ENCODE measurements at places on chromosomes 6 and 20.

- no peaks in the 10 kb centered on the region for H3K27me3 ChIP-seq
- no peak overlapping the region for H3K27ac ChIP-seq
- no peak overlapping the region for H3K4me3 ChIP-seq
- no peaks in the 10 kb centered on the region for H3K4me1 ChIP-seq
These were observed 28.2 kb downstream of the GSTA2 start for GRCh38 chr6:52735071-52735470.

DNA sequence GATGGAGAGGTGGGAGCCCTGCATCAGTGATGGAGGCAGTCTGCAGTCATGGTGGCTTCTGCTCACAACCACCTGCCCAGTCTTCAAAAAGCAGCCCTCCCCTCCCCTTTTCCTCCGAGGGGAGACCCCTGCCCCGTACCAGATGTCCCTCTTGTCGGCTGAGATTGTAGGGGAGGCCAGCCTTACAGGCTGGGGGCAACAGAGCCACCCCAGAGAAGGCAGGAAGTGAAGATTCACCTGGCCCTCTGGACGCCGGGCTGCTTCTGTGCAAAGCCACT lies 4.5 kb downstream of the TNFRSF6B start:
- no peak for DNase-seq
- peaks cover 36% of the 10 kb centered on the region for H3K4me1 ChIP-seq
- H3K27ac ChIP-seq = no peak overlapping the region
- no peak overlapping the region for H3K4me3 ChIP-seq

GRCh38 chr6:35359744-35360348 lies 17.5 kb downstream of the PPARD start:
- peaks cover 67% of the 10 kb centered on the region for H3K4me1 ChIP-seq
- H3K36me3 ChIP-seq = no peaks in the 10 kb centered on the region
- H3K27ac ChIP-seq = peak overlapping the region; percentile 31
- H3K4me3 ChIP-seq = no peak overlapping the region
- no peaks in the 10 kb centered on the region for H3K27me3 ChIP-seq
- DNase-seq = peak; percentile 83

- peak overlapping the region; percentile 73 for H3K4me3 ChIP-seq
- H3K27ac ChIP-seq = peak overlapping the region; percentile 94
- peaks cover 19% of the 10 kb centered on the region for H3K4me1 ChIP-seq
- H3K27me3 ChIP-seq = no peaks in the 10 kb centered on the region
- DNase-seq = no peak
- H3K36me3 ChIP-seq = no peaks in the 10 kb centered on the region
These were observed 554 bp upstream of the ZSCAN31 start for GRCh38 chr6:28336284-28337120.

GRCh38 chr6:168155193-168155592 lies 76.2 kb upstream of the FRMD1 start:
- no peaks in the 10 kb centered on the region for H3K36me3 ChIP-seq
- H3K4me1 ChIP-seq = peaks cover 72% of the 10 kb centered on the region
- peak overlapping the region; percentile 83 for H3K27ac ChIP-seq
- peak; percentile 46 for DNase-seq

GRCh38 chr20:50274570-50275430 lies 84.2 kb downstream of the CEBPB start:
- H3K4me1 ChIP-seq = peaks cover 22% of the 10 kb centered on the region
- H3K27ac ChIP-seq = peak overlapping the region; percentile 34
- H3K27me3 ChIP-seq = no peaks in the 10 kb centered on the region
- no peak overlapping the region for H3K4me3 ChIP-seq
- H3K36me3 ChIP-seq = no peaks in the 10 kb centered on the region

DNA sequence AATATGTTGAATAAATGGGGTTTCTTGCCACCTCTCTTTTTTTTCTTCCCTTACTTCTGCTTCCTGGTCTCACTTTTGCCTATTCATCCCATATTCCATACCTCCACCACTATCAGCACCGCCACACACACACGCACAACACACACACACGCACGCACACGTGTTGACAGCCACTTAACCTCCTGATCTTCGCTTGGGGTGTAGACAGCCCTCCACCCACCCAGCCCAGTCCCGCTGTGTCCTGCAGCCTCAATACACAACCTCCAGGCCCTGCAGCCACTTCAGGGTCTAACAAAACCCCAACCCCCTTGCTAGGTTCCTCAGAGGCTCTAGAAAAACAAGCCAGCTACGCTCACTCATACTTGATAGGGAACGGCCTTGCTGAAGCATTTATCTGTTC lies 72.3 kb downstream of the LINC00237 start:
- no peak overlapping the region for H3K27ac ChIP-seq
- no peak for DNase-seq
- H3K4me1 ChIP-seq = no peaks in the 10 kb centered on the region
- H3K27me3 ChIP-seq = no peaks in the 10 kb centered on the region
- no peaks in the 10 kb centered on the region for H3K36me3 ChIP-seq

DNA sequence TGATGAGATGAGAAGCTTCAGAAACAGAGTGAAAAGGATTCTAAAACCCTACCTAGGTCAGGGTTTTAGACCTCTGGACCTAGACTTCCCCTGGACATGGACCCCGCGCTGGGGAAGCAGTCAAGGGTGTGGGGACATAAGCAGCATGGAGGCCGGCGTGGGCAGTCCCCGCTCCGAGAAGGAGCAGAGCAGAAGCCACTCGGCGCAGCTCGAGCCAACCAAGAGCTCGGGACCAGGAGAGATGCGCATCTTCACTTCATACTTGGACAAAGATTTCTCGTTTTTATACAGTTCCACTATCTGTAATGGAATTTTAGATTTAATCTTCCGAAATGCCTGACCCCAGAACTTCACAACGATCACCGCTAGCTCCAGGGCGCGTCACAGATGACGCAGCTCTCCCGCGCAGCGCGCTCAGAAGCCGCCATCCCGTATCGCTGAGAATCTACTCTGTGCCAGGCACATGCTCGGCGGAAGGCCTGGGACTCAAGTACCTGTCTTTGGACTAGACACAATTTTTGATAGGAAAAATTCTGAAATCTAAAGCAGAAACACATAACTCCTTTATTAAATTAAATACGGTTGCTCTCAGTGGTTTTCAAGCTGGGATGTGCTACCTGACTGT lies 60.3 kb downstream of the WDR27 start:
- H3K27me3 ChIP-seq = no peaks in the 10 kb centered on the region
- peaks cover 3% of the 10 kb centered on the region for H3K4me1 ChIP-seq
- no peak for DNase-seq
- H3K36me3 ChIP-seq = no peaks in the 10 kb centered on the region
- no peak overlapping the region for H3K4me3 ChIP-seq
- no peak overlapping the region for H3K27ac ChIP-seq

GRCh38 chr20:57927376-57927775 lies 217.6 kb upstream of the PMEPA1 start:
- no peaks in the 10 kb centered on the region for H3K27me3 ChIP-seq
- H3K36me3 ChIP-seq = no peaks in the 10 kb centered on the region

DNA sequence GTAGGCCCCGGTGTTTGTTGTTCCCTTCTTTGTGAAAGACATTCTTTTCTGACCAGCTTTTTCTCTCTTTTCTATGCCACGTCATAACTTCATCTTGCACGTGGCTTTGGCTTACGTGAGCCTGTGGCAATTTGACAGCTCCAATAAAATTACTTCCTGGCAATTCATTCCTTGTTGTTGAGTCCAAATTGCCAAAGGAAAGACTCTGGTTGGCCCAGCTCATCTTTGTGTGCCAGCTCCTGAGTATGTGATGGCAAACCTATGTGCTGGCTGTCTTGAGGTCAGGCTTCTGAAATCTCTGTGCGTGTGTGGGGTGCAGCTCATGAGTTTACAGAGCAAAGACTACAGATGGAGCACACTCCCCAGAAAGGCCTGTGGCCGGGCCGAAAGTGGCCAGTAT lies 272.5 kb upstream of the SGK1 start:
- DNase-seq = no peak
- H3K4me3 ChIP-seq = no peak overlapping the region
- no peaks in the 10 kb centered on the region for H3K27me3 ChIP-seq
- H3K4me1 ChIP-seq = no peaks in the 10 kb centered on the region
- no peak overlapping the region for H3K27ac ChIP-seq
- no peaks in the 10 kb centered on the region for H3K36me3 ChIP-seq

- no peak overlapping the region for H3K27ac ChIP-seq
- H3K36me3 ChIP-seq = no peaks in the 10 kb centered on the region
- DNase-seq = no peak
- no peaks in the 10 kb centered on the region for H3K27me3 ChIP-seq
These were observed 50.9 kb upstream of the DUSP22 start for GRCh38 chr6:241336-241865.

DNA sequence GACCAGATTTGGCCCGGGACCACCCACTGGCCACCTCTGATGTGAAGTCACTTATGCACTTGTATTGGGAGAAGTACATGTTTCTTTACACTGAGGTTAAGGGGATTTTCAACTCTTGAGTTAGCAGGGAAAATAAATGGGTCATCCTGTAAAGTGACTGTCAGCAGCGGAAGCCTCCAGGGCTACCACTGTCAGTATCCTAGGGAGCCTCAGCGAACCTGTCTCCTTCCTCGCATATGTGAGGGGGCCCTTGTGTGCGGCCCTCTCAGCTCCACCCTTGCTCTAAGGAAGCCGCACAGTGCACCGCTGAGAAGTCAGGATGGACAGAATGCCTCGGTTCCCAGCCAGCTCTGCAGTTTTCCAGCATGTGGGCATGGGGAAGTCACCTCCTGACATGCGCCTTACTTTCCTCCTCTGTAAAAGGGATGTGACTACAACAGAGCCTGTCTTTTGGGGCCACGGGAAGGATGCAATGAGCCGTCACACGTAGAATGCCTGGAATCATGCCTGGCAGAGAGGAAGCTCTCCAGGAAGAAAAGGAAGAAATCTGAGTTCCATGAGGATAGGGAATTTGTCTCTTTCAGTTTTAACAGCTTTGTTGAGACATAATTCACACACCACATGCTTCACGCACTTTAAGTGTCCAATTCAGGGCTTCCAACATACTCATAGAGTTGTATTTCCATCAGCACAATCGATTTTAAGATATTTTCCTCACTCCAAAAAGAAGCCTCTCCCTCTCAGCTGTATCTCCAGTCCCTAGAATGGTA lies 115.4 kb downstream of the SYCP2 start:
- no peaks in the 10 kb centered on the region for H3K27me3 ChIP-seq
- no peak overlapping the region for H3K4me3 ChIP-seq
- H3K27ac ChIP-seq = no peak overlapping the region
- peaks cover 10% of the 10 kb centered on the region for H3K4me1 ChIP-seq
- DNase-seq = no peak
- H3K36me3 ChIP-seq = no peaks in the 10 kb centered on the region

GRCh38 chr6:118317581-118318563 lies 230.2 kb upstream of the PLN start:
- H3K4me3 ChIP-seq = no peak overlapping the region
- H3K4me1 ChIP-seq = no peaks in the 10 kb centered on the region
- peak overlapping the region; percentile 55 for H3K27ac ChIP-seq
- no peaks in the 10 kb centered on the region for H3K36me3 ChIP-seq
- no peaks in the 10 kb centered on the region for H3K27me3 ChIP-seq

DNA sequence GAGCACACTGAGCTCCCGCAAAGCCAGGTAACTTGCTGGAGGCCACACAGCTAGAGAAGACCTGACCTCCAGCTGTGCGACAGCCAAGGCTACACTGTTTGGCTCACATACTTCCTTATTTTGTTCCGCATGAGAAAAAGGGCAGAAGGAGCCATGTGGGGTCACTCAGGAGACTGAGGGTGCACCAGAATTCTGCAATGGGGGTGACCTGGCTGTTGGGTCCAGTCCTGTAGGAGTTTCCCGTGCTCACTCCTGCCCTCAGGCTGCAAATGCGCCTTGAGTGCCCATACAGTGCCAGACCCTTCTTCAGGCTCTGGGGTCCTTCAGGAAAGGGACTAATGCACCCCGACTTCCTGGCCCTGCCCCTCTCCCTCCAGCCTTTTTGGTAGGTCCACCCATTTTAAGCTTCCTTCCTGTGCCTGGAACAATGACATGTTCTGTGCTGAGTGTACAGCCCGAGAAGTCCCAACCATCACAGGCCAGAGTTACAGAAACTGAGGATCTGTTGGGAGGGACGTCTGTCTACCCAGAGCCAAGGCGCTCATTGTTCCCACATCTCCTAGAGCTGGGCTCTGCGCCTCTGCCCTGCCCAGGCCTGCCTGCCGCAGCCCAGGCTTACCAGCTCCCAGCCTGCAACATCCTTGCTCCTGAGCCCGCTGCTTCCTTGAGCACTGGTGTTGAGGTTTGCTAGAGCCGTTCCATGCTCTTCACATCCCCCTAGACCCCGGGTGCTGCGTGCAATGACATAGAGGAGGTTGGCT lies 33.5 kb upstream of the CD93 start:
- no peaks in the 10 kb centered on the region for H3K36me3 ChIP-seq
- H3K27me3 ChIP-seq = no peaks in the 10 kb centered on the region
